ENCODE measurements at places on chromosomes 12 and 14.

- no peak for DNase-seq
Observed at GRCh38 chr12:61095111-61095510, 1165.1 kb upstream of the USP15 start.

- no peak for DNase-seq
Observed at GRCh38 chr14:95701846-95702221, 12.1 kb downstream of the TCL1A start.

GRCh38 chr12:53120685-53121525 lies 17.6 kb downstream of the SOAT2 start:
- DNase-seq, result no peak

GRCh38 chr12:130916241-130916911 lies 37.3 kb upstream of the ADGRD1 start:
- DNase-seq, result no peak

GRCh38 chr12:106892075-106892474 lies 63.6 kb upstream of the TMEM263 start:
- DNase-seq, result no peak

DNA sequence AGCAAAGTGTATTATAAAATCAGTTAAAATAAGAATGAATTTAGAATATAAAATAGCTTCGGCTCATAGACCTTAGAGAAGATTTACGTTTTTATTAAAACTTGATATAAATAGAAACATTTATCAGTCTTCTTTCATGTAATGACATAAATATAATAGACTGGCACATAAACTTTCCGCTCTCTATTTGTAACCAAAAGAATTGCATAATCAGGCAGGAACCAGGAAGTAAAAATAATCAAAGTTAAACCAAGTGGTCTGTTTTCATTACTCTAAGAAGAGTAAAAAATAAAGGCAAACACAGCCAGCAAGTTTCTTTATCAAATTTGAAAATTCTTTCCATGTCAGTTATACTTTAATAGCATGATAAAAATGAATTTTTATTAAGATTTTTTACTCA lies 46.3 kb upstream of the ATP2A2 start:
- DNase-seq, result no peak
